ENCODE measurements at places on chromosomes 4 and X.

DNA sequence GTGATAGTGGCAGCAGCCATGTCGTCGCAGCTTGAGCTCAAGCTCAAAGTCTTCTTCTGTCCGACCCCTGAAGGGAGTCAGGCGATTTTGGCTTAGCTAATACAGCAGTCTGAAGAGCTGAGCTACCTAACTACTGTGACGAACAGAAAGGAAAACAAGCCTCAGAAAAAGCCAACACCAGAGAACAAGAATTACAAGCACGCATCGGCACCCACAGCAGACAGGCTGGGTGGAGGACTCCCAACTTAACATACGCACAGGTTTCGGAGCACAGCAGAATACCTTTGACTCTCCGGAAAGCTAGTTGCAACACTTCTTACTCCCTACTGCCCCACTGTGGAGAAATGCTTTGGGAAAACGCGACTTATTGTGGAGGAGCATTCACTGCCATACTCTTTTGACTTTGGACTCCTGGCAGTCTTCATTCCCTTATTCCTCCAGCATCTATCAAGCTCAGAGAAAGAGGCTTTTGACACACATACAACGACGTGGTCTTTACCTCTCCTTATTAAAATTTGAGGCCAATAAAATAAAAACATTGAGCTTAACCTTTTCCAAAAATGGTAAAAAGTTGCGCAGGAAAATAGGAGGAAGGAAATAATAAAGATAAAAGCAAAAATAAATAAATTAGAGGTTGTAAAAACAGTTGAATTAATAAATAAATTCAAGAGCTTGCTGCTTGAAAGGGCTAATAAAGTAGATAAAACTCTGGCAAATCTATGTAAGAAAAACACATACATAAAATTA is 41.3 kb upstream of the GPC3 start:
- DNase-seq, result no peak

DNA sequence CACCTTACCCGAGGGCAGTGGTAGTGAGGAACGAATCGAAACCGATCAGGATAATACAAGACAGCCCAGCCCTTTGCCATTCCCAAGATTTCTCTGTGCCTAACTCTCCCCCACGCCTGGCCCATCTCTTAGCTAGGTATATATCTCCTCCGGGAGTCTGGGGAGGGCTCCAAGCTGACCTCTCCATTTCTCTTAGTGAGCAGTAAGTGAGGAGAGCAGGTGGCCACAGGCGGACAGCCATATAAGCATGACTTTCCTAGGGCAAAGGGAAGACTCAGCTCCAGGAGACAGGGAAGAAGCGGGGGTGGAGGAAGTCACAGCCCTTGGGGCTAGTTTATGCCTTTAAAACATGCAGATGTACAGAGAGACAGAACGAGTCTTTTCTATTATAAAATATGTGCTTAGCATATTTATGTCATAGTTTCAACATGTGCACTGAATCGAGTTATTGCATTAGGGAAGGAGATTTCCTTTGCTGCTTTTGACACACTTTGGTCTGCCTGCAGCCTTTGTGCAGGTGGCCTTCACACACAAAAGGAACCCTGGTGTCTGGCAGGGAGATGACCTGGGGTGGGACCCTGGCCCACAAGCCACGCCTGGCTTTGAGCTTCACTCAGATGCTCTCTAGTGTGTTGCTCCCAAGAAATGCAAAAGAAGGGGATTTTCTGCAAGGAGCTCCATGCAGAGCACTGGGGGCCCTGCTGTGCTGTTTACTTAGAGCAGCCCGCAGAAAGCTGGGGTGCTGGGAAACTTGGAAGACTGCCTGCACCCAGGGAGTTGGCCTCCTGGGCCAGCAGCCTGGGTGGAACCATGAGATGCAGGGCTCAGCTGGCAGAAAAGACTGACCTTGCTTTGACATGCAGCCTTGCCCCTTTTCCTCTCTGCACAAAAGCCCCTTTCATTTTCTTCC is 613.3 kb downstream of the BCOR start:
- peak; percentile 34 for DNase-seq

DNA sequence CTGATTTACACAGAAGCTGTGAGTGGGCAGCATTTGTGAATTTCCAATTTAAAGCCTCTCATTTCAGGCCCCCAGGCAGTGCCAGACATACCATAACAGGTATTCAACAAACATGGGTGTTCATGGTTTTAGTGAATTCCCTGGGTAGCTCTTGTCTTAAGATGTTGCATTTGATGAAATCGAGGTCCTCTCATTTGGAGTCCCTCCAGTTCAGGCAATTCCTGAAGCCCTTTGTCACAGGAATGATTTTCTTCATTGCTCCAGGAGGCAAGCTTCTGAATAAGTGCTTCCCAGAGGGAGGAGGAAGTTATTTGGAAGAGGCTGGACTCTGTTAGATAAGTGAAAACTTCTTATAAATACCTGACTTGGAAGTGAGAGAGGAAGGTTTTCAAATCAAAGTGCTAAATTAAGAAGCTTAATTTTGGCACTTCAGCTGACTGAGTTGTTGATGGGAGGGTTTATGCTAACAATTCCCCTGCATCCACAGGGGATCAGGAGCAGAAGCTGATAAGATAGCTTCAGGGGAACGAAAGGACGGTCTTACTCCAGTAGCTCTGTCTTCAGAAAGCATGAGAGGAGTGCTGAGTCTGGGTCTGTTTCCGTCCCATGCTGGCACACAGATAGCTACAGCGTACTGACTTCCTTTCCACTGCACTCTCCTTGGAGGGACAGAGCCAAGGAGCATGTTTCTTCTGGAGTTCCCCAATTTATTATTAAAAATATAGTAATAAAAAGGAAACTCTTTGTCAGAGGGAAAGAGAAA is 543.1 kb downstream of the GBA3 start:
- no peak for DNase-seq

DNA sequence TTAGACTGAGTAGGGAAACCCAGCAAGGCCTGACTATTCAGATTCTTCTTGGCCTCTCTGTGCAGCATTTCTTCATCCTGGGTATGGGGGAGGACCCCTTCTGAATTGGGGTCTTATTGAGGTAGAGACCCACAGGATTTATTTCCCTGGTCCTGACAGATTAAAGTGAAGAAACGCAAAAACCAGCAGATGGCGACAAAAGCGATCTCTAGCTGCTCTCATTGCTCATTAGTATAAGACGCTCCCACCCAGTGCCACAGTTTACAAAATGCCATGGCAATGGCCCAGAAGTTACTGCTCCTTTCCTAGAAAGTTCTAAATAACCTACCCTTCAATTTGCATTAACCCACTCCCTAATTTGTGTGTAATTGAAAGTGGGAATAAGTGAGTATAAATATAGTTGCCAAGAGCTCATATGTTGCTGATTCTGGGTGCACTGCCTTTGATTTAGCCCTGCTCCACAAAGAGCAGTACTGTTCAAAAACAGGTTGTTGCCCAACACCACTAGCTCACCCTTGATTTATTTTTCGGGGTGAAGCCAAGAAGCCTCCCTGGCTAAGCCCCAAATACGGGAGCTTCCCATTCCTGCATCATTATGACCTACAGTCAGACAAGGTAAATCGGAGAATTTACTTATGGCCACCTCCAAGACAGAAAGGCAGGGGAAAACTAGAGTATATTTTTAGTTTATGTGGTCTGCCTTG is 3.7 kb upstream of the BEX4 start:
- DNase-seq, result peak; percentile 18

GRCh38 chr4:81343046-81343445 is 128.0 kb upstream of the PRKG2 start:
- DNase-seq, result no peak

GRCh38 chr4:31918891-31919290 is 1198.7 kb downstream of the PCDH7 start:
- DNase-seq, result no peak

DNA sequence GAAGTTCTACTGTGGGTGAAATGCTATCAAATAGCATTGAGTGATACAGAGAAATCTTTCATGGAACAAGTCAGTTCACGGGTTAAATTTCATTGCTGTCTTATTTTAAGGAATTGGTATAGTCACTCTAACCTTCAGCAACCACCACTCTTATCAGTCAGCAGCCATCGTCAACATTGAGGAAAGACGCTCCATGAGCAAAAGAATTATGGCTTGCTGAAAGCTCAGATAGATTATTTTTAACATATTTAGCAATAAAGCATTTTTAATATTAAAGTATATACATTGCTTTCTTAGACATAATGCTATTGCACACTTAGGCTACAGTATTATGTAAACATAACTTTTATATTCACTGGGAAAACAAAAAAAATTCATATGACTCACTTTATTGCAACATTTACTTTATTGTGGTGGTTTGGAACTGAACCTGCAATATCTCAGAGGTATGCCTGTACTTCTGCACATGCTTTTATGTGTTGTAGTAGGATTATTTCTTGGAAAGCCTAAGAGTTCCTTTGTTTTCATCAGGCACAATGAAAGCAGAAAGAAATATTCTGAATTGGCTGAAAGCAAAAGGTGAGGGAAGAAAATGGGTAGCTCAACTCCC is 586.7 kb downstream of the GBA3 start:
- no peak for DNase-seq

- no peak for DNase-seq
Measured at GRCh38 chrX:49970674-49971073, 48.3 kb downstream of the CLCN5 start.

DNA sequence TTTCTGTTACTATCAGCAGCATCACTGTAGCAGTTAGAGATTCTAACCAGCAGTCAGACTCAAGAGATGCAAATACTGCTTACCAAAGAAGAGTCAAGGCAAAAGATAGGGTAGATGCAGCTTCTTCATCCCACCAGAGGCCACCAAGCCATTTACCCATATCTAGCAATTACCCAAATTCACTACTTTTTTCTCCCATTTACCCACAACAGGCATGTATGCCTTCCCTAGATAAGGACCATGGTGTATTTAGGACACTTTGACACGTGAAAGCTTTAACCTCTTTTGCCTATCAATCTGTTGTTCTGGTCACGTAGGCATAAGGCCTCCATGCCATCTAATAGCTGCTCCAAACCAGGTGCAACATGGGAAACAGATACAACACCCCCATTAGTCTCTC is 5.6 kb downstream of the LARP7 start:
- DNase-seq, result no peak

DNA sequence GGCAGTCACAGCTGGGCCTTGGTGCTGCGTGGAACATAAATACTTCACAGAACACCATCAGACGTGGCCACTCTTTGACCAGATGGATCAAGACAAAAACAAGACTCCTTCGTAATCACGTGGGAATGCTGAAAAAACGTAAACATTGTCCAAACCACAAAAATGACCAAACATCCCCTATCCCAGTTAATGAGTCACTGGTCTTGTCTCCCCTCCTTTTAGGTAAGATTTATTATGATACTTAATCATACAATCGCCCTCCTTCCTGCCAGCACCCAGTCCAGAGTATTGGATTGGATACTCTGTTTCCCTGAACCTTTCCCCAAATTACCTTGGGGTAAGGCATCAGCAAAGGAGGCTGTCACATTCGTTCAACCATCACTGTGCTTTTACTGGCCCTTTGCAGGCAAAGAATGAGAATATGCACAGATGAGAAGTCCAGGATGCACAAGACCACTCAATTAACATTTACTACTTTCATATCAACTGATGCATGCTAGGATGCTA is 601 bp upstream of the TCEANC start:
- DNase-seq, result no peak

DNA sequence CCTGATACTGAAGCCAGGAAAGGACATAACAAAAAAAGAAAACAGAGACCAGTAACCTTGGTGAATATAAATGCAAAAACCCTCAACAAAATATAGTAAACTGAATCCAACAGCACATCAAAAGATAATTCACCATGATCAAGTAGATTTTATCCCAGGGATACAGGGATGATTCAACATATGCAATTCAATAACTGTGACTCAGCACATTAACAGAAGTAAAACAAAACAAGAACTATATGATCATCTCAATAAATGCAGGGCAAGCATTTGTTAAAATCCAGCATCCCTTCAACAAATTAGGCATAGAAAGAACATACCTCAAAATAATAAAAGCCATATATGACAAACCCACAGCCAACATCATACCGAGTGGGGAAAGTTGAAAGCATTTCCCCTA is 112.0 kb downstream of the HHIP start:
- no peak for DNase-seq

- no peak for DNase-seq
Measured at GRCh38 chr4:128517739-128518510, 230.3 kb upstream of the PGRMC2 start.

DNA sequence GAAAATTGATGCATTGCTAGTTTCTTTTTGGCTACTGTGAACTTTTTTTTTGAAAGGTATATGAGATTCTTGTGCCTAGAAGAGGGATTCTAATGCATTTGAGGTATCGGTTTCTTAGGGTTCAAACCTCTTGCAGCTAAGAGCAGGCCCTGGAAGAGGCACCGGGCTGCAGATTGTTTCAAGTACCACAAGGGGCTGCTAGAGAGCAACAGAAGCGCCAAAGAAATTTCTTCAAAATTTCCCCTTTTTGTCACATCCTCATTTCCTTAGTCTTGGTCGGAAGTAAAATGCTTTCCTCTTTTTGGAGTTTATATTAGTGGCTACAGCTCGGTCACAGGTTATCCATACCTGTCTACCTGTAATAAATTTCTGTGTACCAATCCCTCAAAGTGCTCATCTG is 89.8 kb downstream of the PDGFRA start:
- DNase-seq, result peak; percentile 21

DNA sequence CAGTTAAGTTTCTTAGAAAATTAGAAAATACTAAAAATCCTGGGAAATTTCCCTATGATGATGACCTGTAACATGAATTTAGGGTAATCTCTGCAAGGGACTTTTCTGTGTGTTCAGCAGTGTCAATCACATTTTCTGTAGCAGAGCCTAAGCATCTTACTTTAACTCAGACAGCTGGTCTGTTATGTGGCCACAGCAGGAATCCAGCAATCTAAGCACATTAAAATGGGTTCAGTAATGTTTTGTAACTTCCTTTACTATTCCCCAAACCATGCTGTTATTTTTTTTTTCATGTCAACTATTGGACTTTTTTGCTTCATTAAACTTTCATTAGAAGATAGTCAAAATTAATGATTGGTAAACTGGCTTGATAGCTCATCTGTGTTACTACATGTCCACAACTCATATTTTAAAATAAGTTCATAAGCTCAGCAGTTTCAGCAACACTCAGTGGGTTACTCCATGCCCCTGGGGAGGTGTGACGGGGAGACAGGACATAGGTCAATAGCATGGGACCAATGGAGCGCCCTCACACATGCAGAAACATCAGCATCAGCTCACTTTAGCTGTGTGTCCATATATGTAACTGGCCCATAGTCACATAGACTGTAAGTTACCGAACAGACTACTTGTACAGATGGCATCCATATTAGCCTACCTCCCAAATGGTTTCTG is 168.0 kb upstream of the PACRGL start:
- no peak for DNase-seq

- no peak for DNase-seq
Measured at GRCh38 chrX:120517936-120518335, 42.8 kb downstream of the CUL4B start.

DNA sequence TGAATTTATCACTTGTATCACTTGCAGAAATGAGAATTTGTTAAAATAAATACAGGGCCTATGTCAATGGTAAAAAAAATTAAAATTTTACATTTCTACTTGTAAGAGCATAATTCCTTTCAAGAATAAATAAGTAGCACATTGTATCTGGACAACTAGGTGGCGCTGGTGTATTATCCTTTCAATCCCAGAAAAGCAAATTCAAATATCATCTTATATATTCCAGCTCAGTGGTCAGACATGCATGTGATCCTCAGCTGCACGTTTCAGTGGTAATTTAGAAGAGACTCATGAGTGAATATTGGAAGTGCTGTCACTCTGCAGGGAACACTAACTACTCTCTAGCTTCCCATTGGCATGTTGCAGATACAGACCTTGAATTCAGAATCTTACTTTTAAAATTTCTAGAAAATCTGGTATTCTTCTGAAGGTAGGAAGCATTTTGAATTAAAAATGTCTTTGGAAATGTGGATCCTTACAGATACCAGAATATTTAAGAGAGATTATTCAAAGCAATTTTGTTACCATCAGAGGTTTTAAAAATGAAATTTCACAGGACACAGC is 1414.7 kb upstream of the TENM3 start:
- DNase-seq, result peak; percentile 66

All from COR-L47 (cell line).